ENCODE measurements at places on chromosomes 5 and 9.

DNA sequence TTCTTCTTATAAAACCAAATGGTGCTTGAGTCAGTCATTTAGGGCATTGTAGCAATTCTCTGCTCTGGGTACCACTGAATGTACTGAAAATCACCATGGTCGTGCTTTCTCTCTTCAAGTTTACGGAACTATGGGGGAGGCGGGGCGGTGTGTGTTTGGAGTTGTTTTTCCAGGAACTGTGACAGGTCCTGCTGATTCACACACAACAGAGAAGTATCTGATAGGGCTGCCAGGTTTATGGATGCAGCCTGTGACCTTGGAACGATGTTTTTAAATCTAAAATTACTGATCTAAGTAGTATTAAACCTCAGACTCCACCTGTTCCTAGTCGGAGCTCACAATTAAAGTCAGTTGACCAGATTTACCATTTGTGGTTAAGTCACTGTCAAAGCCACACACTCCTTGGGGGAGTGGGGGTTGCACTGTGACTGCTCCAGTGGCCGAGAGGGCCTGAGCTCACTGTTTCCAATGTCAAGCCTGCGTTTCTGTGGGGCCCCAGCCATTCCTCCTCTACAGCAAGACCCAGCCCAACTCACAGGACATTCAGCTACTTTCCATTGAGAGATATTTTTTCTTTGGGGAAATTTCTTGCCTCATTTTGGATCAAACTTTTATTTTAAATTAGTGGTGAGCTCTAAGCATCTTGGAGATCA lies 44.4 kb downstream of the GADD45G start:
- no peak for DNase-seq

GRCh38 chr9:122213589-122214413 lies 15.0 kb downstream of the LHX6 start:
- DNase-seq = peak; percentile 59

DNA sequence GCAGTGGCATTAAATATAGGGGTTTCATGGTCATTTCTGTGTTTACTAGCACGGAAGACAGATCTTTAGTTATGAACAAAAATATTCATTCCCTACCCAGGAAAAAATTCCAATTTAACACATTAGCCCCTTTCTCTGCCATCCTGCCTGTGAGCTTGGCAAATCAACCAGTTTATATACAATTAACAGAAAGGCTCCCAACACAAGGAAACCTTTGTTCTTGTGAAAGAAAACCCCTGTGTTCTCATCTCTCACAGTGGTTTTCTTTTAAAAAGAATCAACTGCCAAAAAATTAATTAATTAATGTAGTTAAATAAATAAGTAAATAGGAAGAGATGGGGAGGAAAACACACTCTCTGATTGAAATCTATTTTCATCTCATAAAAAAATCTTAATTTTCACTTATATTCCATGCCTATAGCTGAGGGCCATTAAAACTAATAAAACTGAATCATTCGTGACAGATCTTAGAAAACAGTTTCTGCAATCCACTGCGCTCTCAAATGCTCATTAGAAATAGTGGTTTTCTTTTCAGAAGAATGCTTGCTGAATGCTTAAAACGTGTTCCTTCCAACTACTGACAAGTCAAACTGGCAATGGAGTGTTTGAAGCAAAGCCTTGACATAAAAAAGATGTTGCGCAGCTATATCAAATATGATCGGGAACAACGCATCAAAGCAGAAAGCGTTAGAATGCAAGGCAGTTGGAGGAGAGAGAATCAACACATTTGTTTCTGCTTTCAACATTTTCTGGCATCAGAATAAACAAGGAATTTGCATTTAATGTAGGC lies 387.7 kb downstream of the TLR4 start:
- DNase-seq = no peak

GRCh38 chr9:125906893-125907292 lies 159.7 kb downstream of the PBX3 start:
- no peak for DNase-seq

GRCh38 chr5:180209137-180209581 lies at the start of gene RASGEF1C:
Gene RASGEF1C, minus strand, starts transcription at chr5:180209211. Its CDS starts 71,159 bp downstream, at chr5:180138052.
- DNase-seq = peak; percentile 75

- DNase-seq = no peak
Measured at GRCh38 chr5:145976431-145977155, 40.2 kb downstream of the SH3RF2 start.

- DNase-seq = no peak
Measured at GRCh38 chr5:131460867-131461572, 174.0 kb downstream of the RAPGEF6 start.

GRCh38 chr5:142821034-142821732 lies 51.0 kb downstream of the ARHGAP26 start:
- no peak for DNase-seq

DNA sequence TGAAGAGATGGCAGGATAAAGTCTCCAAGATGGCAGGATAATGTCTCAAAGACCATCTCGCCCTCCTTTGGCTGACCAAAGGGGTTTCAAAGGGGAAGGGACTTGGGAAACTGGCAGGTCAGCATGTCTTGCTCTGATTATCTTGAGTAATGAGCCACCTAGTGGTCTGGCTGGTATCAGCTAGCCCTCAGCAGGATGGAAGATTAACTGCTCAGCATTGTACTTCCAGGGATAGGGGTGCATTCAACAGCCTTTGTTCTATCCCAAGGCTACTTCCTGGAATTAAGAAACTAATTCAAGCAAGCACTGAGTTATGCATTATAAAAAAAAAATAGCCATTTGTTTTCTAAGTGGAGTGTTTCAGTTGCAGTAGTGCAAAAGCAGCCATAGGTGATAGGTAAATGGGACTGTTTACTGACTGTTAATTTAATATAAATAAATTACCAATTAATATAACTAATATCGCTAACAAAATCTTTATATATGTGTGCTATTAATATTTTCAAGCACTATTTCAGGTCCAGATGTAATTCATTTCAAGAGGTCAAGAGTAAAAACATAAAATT lies 555.5 kb downstream of the CDH9 start:
- no peak for DNase-seq

GRCh38 chr9:15206903-15207696 lies 99.9 kb downstream of the TTC39B start:
- DNase-seq = no peak

DNA sequence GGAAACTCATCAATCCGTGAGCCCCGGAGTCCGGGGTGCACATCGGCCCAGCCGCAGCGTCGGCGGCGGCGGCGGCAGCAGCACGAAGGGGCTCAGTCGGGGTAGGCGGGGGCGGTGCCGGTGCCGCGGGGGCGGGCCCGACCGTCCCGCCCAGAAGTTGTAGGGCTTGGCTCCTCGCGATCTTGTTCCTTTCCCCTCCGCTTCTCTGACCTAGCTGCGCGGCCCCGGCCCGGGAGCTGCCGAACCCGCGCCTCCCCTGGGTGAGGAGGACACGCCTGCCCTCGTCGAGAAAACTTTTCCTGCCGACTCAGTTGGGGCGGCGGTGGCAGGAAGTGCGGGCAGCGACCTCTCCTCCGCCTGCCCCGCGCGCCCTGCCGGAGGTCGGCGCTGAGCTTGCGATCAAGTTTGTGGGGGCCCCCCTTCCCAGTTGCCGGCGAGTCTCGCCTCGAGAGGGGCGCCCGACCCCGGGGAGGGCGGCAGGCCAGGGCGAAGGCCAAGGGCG lies at the start of gene MAN2A1:
Gene MAN2A1 (plus strand): TSS at position 188 of the 502 bp plus-strand sequence. CDS start 491 bp downstream, outside the sequence.
- DNase-seq = peak; percentile 75

DNA sequence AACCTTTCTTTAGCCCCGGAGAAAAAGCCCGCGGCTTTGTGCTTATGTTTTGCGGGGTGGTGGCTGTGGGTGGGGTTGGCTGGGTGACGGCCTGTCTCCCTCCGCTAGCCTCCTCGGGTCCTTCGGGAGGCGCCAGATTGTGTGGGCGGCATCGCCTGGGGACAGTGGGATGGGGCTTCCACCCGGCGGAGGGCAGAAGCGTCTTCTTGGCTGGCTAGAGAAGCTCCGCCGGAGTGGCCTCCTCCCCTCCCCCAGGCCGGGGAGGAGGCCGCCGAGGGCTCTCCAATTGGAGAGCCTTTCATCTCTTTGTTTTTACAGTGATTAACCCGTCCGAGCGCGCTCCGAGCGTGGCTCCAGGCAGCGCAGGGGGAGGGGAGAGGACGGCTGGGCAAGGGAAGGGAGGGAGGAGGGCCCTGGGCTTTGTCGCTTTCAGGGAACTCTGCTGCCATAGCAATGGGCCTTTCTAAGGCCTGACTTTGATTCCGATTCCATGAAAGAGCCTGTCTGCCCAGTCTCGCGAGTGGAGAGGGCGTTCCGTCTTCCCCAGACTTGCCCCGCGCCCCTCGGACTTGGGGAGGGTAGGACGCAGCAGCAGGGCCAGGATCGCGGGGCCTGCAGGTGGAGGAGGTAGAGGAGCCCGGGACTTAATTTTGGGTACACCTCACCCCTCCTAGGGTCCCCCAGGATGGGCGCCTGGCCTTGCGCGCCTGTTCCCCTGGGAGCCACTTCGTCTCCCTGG lies 36.7 kb upstream of the TIFAB start:
- DNase-seq = no peak

DNA sequence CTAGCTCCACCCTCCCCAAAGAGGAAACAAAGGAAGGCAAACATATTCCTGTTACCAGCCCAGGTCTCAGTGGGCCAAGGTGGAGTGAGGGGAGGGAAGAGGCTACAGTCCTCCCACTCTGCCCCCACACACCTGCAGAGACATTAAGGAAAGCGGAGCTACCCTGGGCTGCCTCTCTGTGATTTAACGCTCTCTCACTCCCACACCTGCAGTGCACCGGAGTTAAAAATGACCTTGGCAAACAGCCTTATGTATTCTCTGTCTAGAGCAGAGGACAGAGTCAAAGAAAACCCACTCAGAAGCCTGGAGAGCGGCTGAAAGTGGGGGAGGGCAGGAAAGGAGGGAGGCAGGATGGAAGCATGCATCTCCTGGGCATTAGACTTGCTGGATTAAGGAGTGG lies 32.7 kb downstream of the KCNIP1 start:
- DNase-seq = no peak

DNA sequence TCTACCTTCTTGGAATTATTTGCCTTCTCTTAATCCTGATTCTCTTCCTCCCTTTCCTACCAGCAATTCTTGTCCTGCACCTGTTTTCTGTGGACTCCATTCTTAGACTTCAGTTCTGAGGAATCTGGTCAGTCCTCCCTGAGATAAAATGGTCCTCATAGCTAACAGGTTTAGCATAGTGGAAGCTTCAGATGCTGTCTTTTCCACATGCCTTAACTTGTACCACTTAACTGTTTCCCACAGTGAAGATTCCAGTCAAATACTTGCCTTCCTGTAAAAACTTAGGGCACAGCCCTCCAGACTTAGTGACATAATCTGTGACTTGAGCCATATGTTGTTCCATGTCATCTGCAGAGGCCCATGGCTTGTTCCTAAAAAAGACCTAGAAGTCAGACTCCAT lies 261.3 kb downstream of the CWC27 start:
- no peak for DNase-seq

Measured in stimulated activated CD4-positive, alpha-beta T cell treated with anti-CD3 and anti-CD28 coated beads, Interleukin-4, amount 100 ng/mL, for 1 hour (primary cell).